Activated T-cell treated with anti-CD3 and anti-CD28 coated beads for 4 hours (primary cell): ENCODE measurements at places on chromosomes 7 and 10.

DNA sequence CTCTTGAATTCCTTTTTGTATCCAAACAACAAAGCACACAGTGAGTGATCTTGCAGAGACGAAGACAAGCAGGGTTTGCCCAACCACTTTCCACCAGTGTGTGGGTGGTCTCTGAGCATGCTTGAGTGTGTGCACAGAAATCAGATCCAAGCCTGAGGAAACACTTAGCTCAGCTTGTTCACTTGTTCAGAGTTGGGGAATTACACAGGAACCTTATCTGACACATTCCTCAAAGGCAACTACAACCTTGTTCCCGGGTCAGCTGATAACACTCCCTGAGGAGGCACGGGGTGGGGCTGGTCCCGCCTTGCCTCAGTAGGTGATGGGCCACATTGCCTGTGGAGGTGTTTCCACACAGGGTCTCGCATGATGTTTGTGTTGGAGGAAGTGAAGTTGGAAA lies 216.9 kb downstream of the DYNC1I1 start:
- no peak for DNase-seq

DNA sequence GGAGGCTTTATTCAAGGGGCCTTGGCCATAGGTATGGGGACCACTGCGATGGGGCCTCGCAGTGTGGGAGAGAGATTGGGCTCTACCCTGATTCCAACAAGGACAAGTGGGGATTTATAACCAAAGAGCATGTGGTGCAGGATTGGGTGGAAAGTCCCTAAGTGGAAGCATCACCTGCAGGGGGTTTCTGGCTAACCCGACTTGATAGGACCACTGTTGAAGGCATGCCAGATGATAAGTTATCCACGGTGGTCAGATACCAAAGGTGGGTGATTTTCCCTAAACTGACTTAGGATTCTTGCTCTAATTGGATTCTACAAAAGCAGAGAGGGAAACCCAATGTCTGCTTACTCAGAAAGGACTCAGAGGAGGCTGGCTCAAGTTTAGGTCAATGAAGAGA lies 429.6 kb upstream of the LRGUK start:
- DNase-seq = no peak

GRCh38 chr7:88485821-88486220 lies 179.1 kb upstream of the STEAP4 start:
- DNase-seq = no peak

DNA sequence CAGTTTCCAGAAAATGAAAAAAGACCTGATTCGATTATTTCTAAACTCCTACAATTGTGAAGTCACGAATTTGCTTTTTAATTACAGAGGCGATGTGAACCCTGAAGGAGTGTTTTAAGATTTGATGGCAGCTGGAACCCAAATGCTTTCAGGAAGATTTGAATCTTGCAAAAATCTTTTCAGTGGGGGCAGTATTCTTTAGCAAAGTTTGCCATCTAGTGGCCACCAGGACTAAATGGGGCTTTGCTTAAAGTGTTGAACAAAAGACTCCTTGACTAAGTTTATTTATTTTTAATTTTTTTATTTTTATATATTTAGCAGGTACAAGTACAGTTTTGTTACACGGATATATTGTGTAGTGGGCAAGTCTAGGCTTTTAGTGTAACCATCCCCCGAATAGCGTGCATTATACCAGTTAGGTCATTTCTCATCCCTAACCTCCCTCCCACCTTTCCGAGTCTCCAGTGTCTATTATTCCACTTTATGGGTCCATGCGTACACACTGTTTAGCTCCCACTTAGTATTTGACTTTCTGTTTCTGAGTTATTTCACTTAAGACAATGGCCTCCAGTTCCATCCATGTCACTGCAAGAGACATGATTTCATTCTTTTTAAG lies 98.8 kb downstream of the CACNB2 start:
- no peak for DNase-seq

DNA sequence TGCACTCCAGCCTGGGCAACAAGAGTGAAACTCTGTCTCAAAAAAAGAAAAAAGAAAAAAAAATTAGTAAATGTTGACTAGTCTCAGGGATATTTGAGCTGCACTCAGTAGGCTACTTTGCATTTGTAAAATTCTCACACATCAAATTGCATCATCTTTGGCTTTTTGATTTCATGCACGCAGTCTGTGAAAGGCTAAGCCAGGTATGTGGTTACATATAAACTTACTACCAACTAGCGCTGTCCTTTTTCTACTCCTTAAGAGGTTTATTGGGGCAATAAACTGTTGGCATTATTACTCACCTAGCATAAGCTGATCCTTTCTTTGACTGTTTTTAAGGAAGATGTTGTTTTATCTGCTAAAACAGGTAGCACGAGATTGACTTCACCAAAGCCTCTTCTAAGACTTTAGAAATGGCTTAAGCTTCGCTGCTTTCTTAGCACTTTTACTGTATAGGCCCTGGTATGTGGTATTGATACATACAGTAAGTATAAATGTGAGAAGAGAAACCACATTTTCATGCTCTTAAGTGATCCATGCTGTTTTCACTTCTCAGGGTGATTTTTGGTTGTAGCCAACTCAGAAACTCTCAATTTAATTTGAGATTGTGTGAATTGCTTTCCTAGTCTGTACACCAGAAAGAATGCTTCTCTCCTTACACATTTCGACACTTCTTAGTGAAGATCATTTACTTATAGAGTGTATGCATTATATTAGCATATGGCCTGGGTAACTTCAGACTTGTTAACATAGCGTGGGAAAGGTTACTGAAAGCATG lies 323.9 kb downstream of the AUTS2 start:
- no peak for DNase-seq

GRCh38 chr10:132647424-132647823 lies 109.8 kb downstream of the INPP5A start:
- no peak for DNase-seq

DNA sequence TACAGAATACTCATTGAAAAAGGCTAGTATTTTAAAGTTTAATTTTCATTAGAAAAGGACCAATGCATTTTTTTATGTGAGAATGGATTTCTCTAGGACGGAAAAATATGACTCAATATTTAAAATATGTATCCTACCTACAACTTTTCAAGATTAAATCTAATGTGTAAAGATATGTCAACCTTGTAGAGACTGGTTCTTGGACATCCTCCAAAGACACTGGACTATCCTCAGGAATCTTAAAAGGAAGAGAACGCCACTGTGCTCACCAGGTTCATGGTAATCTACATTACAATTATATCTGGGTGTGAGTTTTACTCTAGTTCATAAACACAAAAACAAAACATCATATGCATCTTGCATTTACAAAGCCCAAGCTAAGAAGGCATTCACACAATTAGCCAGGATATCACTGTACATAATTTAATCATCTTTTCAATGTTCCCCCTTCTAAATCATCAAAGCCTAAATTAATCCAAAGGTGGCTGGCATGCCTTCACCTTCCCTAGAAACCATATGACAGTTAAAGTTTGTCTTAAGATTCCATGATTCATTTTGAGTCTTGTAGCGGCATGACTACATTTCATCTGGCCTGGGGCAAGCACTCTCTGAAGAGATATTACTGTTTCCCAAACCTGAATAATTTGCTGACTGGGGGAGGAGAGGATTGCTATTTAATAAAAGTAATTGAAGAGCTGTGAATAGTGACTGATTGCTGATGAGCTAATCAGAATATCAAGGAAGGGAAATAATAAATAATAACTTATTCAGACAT lies 12.0 kb downstream of the SGCE start:
- DNase-seq = no peak
